ENCODE measurements at places on chromosomes 5 and 9.

DNA sequence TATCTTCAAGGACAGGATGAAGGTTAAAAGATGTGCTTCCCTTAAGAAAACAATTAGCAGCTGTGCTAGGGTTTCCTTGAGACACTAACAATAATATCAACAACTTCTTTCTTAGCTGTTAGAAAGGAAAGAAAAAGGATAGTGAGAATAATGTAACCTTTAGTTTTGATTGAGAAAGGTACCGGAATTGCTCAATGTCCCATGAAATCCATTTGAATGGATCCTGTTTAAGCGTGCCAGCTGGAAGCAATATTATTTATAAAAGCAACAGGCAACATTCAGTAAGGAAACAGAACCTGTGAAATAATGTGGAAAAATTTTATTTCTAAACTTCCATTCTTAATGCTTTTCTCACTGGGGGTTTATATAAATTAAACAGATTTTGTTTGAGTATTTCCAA is 120.9 kb downstream of the CCDC192 start:
- DNase-seq: no peak

- no peak for DNase-seq
Measured at GRCh38 chr9:96641514-96641913, 13.6 kb downstream of the PRXL2C start.

GRCh38 chr9:20355022-20355421 is 267.3 kb downstream of the MLLT3 start:
- no peak for DNase-seq

DNA sequence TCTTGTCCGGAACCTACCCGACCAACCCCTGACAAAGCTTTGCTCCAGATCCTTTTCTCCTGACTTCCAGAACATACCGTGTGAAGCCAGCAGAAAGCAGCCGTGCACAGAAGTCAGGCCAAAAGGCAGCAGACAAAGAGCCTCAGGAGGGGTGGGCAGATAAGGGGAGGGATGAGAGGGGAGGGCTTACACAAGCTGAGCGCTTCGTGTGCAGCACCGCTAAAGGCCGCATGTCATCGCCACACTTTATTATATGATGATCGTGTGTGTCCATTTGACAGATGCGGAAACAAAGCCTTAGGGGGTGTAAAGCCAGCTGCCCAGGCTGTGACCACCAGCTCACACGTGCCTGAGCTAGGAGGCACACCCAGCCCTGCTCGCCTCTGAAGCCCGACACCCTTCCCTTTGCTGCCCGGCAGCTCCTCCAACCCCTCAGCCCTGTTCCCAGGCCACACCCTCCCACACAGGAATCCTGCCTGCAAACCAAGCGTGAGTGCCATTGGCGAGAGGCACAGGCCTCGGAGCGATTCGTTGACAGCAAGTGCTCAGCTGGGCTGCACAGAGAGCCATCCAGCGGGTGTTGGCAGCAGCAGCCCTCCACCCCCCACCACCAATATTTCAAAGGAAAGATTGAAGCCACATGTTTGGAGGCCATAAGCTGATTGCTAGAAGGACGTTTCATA is 170.5 kb upstream of the SMIM23 start:
- DNase-seq: no peak

- no peak for DNase-seq
Measured at GRCh38 chr9:2228641-2229040, 213.5 kb downstream of the SMARCA2 start.

- no peak for DNase-seq
Measured at GRCh38 chr5:40374853-40375252, 304.9 kb upstream of the PTGER4 start.

DNA sequence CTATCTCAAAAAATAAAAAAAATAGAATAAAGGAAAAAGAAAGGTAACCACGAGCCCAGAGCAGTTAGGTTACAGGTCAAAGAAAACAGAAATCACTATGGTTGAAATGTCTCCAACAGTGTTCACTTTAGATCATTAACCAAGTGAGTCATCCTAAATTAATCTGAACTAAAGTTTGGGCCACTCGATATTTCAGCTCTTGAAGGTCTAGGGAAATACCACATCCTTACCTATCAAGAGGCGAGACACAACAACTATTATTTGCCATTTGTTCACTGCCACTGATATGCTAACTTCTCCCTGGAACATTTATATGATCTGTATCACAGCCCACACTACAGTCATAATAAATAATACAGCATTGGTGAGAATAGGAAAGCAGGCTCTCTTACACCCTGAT is 111.3 kb upstream of the NR5A1 start:
- DNase-seq: no peak

DNA sequence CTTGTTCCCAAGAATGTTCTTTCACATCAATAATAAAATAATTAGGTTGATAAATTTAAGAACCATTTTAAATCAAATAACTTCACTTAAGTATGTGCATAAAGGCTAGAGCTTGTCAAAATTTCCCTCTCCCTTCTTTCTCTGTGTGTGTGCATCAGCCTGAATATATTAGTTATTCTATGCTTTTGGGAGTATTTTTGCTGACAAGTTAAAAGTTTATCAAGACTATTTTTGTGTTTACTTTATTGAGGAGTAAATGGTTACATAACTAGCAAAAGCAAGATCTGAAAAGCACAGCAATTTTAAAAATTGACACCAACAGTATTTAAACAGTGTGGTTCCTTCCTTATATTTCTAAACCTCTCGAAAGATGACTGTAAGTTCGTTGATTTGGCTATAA is 261.7 kb downstream of the ISL1 start:
- no peak for DNase-seq

DNA sequence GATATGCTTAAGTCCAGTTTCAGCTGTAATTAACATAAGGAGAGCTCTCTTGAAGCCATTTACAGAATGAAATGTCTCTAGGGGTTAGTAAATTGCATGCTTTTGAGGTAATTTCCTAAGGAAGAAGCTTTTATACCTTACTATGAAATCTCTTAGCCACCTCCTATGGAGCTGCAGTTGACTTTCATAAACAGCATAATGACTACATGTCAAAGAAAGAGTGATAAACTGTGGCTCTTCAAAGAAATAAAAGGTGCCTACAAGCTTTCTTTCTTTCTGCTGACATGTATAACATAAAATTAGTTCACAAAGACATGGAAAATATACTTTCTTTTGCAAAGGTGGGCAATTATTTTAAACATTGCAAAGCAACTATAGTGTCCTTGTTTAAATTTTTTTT is 90.8 kb downstream of the TMEM167A start:
- DNase-seq: no peak

GRCh38 chr9:19783500-19783899 is 5.3 kb downstream of the SLC24A2 start:
- DNase-seq: no peak

DNA sequence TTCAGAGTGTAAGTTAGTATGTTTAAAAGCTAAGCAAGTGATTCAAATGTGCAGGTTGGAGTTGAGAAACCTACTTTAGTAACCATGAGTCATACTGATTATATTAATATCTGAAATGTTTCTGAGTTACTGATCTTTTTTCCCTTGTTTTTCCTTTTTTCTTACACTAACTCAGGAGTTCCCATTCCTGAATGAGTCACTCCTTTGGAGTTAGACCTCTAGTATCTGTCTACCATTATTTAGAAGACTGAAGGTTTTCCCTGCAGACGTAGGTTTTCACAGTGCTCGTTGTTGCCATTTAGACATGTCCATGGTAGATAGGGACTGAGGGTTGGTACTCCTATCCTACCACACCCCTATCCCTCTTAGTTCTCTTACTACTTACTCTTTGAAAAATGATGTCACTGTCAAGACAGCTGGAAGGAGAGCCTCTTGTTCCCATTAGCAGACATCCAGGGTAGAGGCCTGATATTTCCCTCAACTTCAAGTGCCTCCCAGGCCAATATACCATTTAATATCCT is 20.2 kb downstream of the OCLN start:
- DNase-seq: no peak

GRCh38 chr5:67679184-67679841 is 482.7 kb upstream of the CD180 start:
- no peak for DNase-seq

- no peak for DNase-seq
Measured at GRCh38 chr5:74865256-74865803, 857 bp downstream of the FAM169A start.

- DNase-seq: no peak
Measured at GRCh38 chr9:78899006-78899405, 602.1 kb downstream of the PSAT1 start.

DNA sequence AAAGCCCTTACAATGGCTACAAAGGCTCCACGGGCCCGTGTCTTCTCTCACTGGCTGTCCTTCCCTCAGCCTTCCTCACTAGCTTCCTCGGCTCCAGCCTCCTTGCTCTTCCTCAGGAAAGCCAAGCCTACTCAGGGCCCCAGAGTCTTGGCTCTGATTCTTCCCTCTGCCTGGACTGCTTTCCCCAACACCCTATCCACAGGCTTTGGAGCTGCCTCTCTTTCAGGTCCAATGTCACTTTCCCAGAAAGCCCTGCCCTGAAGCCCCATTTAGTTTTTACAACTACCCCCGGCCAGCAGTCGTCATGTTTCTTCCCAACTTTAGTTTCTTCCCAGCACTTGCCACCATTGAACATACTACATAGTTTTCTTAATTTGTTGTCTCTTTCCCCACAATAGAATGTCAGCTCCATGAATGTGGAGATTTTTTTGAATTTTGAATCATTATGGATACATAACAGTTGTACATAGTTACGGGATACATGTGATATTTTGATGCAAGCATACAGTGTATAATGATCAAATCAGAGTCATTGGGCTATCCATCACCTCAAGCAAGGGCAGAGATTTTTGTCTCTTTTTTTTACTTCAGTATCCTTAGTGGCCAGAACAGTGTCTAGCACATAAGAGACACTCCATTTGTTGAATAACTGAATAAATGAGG is 17.5 kb upstream of the TOMM5 start:
- no peak for DNase-seq

- no peak for DNase-seq
Measured at GRCh38 chr5:121897341-121897740, 45.7 kb downstream of the FTMT start.

Measured in WERI-Rb-1 (cell line).